ENCODE measurements at places on chromosomes 3 and 15.

- no peak for DNase-seq
These were observed 54.8 kb downstream of the SRGAP3 start for GRCh38 chr3:9194509-9195184.

DNA sequence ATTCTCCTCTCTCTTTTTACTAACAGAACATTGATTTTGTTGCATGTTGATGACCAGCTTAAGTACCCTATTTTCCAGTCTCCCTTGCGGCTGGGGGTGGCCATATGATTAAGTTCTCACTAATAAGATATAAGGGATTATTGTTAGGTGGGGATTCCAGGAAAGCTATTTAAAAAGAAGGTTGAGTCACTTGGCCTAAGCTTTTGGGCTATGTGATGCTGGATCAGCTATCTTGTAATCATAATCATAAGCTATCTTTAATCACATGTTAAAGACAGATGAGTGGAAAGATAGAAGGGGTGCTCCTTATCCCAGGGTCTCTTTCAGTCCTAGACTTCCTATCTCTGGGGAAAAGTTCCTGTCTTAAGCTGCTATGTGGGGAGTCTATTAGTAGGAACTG lies 59.9 kb downstream of the CGNL1 start:
- no peak for DNase-seq

DNA sequence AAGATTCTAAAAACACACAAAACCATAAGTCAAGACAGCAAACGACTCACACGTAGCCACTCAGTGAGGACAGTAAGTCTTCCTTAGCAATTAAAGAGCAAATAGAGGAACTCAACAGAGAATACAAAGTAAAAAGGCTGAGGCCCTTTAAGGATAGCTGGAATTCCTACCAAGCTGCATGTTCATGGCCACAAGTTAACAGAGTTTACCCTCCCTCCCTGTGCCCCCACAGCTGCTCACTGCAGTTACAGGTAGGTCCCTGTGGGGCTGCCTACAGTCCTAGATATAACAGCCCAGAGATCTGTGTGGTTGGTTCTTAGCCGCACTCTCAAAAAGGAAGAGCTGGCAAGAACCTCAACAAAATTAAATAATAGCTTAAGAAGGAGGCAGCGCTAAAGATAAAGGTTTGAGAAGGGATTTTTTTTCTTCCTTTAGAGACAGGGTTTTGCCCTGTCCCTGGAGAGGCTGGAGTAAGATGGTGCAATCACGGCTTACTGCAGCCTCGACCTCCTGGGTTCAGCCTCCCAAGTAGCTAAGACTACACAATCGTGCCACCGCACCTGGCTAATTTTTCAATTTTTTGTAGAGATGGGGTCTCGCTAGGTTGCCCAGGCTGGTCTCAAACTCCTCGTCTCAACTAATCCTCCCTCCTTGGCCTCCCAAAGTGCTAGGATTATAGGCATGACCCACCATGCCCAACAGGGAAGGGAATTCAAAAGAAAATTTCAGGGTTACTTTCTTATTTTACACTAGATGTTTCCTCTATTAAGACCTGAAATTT lies 19.3 kb downstream of the SFMBT1 start:
- DNase-seq, result no peak

- no peak for DNase-seq
These were observed 23.5 kb downstream of the ANP32A start for GRCh38 chr15:68797191-68797590.

DNA sequence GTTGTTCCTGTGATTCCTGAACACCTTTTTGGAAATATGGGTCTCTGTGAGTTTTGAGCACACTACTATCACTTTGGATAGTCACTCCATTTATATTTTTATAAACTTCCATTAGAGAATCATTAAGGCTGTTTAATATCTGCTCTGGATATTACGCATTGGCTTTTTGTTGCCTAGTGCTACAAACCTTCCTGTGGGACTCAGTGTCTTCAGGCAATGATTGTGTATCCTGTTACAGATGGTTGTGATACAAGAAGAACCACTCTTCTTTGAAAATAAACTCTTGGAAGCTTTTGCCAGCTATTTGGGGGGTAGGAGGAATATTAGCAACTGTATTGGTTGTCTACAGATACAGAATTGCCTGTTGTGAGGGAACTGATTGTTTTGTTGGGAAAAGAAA lies 15.6 kb downstream of the GCSAM start:
- no peak for DNase-seq

GRCh38 chr3:69665026-69665737 lies 74.1 kb upstream of the MITF start:
- DNase-seq, result no peak

All from NCI-H2107 (cell line).